ENCODE measurements at places on chromosomes 3 and 15.

- no peak for DNase-seq
Observed at GRCh38 chr15:27692438-27692837, 406.7 kb downstream of the OCA2 start.

DNA sequence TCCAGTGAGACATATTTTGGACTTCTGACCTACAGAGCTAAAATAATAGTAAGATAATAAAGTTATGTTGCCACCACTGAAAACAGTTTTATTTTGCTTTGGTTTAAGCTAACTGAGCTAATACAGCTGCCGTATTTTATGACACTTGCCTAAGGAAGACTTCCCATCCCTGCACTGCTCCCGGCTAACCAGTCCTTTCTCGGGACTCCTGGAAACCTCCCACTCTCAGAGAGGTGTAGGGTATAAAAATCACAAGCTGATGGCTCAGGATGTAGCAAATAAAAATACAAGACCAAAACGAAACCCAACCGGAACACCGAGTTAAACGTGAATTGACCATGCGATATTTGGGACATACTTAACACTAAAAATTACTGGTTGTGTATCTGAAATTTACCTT lies 448 bp upstream of the KBTBD12 start:
- DNase-seq, result no peak

DNA sequence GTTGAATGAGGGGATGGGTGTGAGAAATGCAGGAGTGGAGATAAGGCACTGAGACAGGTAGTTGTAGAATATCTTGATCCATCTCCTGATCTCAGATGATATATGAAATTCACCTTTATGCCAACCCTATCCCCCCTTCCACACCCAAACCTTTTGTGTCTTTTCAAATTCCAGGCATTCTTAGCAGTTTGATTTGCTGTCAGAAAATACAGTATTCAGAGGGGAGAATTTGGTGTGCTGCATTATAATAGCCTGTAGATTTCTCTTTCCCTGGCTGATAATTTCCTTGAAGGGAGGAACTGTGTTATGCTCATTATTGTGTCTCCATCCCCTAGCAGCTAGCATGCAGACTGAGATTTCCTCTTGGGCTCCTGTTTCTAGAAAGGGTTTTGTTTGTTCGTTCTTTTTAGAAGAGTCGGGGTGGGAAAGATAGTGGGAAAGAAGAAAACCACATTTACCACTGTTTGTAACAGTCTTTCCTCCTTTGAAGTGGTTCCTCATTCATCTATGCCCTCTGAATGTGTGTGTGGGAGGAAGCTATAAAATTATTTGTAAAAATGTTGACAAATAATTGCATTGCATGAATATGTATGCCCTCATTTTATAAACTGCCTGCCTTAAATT lies 373.4 kb downstream of the DIPK2A start:
- DNase-seq, result no peak

- no peak for DNase-seq
Observed at GRCh38 chr3:110910346-110910955, 161.2 kb upstream of the NECTIN3 start.

DNA sequence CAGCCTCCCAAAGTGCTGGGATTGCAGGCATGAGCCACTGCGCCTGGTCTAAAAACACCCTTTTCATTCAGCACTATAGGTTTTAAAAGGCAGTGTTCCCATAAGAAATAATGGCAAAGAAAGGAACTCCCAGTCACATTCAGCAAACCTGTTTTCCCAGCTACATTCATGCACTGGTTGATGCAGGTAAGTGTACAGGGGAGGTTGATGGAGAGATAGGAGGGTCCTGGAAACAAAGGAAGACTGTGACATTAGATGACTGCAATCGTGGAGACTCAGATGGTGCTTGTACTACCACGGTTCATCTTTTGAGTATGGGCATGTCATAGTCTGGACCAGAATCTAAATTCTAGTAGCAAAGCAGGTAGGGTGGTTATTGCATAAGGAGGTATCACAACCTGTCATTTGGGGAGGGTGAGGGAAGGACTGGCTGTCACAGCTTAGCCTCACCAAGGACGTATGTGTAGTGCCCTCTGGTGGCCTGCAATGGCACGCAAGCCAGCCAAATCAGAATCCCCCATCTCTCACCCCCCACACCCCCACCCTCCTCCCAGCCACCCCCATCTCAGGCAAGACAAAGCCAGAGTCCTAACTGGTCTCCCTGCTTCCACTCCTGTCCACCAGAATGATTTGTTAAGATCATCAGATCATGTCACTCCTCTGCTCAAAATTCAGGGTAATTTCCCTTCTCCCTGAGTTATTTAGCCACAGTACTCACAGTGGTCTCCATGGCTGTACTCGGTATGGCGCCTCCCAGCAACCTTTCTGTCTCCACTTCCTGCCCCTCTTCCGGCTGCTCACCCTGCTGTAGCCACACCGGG lies 28.8 kb upstream of the UBL7 start:
- peak; percentile 63 for DNase-seq

GRCh38 chr3:84836961-84837360 lies 121.8 kb upstream of the CADM2 start:
- no peak for DNase-seq

- no peak for DNase-seq
Observed at GRCh38 chr3:85081191-85081906, 122.6 kb downstream of the CADM2 start.
